CD4-positive, alpha-beta T cell treated with Interleukin-1 beta for 1 hour (primary cell): ENCODE measurements at places on chromosomes 2 and 18.

- no peak for DNase-seq
Observed at GRCh38 chr18:79738041-79738461, 58.4 kb downstream of the CTDP1 start.

DNA sequence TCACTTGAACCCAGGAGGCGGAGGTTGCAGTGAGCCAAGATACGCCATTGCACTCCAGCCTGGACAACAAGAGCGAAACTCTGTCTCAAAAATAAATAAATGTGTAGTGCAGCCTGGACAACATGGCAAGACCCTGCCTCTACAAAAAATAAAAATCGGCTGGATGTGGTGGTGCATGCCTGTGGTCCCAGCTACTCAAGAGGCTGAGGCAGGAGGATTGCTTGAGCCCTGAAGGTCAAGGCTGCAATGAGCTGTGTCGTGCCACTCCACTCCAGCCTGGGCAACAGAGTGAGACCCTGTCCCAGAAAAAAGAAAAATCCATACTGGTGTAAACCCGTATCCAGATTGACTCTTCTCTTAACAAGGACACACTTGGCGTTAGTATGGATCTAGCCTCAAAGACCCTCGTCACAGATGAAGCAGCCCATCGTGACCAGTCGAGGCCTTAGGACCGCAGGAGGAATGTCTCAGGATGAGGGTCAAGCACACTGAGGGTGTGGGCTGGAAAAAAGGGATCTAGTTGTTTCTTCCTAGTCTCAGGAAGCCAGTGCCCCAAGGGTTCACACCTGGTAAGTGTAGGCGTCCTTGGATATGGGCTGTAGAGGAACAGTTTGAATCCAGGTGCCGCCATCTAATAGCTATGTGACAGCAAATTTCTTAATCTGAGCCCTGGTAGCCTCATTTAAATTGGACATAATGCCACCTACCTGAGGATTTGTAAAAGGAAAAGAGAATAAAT is 4.0 kb upstream of the GPBAR1 start:
- DNase-seq = no peak

- no peak for DNase-seq
Observed at GRCh38 chr2:9652898-9653479, 22.2 kb upstream of the YWHAQ start.

DNA sequence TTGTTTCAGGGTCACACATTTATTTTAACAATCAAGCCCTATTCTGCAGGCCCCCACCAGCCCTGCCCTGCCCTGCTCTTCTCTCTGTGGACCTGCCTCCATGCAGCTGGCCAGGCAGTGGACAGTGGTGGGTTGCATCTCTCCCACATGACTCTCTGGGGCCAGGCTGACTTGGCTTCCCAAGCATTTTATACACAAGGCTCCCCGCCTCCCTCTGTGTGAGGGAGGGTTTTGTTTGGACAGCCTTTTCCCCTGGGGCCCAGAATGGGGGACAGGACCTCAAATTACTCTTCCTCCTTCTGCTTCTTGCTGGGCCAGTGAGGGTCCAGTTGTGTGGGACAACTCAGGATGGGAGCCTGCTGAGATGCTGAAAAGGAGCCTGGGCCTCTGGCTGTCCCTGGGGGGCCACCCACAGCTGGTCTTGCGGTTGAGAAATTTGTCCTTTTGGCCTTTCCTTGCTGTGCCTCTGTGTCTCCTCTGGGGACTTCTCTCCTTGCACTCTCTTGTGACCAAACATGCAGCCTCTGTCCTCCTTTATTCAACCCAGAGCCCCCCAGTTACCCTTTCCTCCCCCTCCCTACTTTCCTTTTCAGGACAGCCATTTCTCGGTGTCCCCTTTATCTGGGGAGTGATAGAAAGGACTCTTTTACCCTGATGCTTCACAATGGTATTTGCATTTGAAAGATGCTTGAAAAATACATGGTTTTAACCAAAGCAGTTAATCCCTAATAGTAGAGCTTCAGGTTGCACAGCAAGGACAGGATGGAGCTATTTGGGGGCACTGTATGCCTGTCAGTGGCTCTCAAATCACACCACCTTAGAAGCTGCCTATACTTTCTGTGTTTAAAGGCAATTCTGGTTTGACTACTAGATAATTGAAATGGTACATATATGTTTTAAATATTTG is 151.1 kb downstream of the FHOD3 start:
- no peak for DNase-seq

GRCh38 chr18:7950380-7951136 is 383.4 kb downstream of the PTPRM start:
- DNase-seq = peak; percentile 20

GRCh38 chr18:47050468-47050867 is 15.0 kb upstream of the ELOA2 start:
- peak; percentile 30 for DNase-seq

- DNase-seq = peak; percentile 11
Observed at GRCh38 chr2:96924775-96925747, 55.2 kb upstream of the SEMA4C start.

- DNase-seq = no peak
Observed at GRCh38 chr2:25418944-25419677, 77.4 kb upstream of the DNMT3A start.

DNA sequence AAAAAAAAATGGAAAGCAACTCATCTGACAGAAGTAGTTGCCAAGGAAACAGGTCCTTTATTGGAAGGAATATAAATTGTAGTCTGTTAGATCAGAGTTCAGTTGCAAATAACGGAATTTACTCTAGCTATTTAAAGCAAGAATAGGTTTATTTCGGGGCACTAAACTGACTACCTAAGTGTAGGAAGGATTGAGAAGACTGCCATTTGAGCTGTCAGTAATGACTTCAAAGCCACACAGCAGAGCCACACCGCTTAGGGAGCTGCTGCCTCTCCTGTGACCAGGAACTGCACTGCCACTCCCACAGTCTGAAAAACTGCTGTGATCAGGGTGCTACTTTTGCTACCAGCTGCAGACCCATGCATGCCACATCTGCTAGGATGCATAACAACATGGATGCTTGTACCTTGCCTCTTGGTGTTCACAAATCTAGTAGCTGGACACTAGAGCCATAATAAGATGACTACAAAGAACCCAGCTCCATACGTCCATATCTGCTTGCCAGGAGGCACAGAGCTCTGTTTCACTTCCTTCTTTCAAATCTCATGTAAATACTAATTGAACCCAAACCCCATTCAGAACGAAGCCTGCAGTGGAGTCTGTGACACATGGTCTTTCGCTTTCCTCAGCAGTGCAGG is 2.2 kb downstream of the DSG2 start:
- no peak for DNase-seq

DNA sequence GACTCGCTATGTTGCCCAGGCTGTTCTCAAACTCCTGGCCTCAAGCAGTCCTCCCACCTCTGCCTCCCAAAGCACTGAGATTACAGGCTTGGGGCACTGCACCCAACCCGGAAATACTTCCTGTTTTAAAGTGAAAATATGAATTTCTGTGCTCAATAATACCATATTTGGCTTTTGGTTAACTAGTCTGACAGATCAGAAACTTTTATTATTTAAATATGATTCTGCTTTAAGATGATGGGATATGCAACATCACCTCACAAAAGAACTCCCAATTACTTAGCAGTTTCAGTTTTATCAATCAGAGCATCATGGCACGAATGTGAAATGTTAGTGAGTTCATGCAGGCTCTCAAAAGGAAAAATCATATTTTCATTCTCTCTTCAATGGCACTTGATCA is 120.6 kb downstream of the PTRHD1 start:
- DNase-seq = no peak

DNA sequence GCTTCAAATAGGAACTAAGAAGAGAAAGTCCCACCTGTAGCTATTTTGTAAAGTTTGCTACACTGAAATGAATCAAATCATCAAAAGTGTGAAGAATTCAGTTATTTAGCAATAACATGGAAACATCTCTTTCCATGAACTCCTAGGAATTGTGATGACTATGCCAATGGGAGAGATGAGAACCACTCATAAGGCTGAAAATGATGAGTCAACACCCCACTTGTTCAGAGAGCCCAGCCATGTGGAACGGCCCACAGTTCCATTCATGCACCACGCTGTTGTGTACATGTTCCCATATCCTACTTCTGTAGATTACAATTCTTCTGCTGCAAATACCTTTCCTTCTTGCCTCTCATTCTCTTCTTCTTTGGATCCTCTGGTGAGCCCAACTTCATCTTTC is 645.5 kb upstream of the ID2 start:
- no peak for DNase-seq

GRCh38 chr18:13604786-13605185 is 121.6 kb downstream of the FAM210A start:
- DNase-seq = no peak

GRCh38 chr2:78077633-78078032 is 555.5 kb upstream of the LRRTM4 start:
- DNase-seq = no peak

- no peak for DNase-seq
Observed at GRCh38 chr2:176186024-176186423, 2.4 kb upstream of the HOXD1 start.

GRCh38 chr2:64918220-64918886 is 70.8 kb upstream of the SLC1A4 start:
- DNase-seq = no peak

DNA sequence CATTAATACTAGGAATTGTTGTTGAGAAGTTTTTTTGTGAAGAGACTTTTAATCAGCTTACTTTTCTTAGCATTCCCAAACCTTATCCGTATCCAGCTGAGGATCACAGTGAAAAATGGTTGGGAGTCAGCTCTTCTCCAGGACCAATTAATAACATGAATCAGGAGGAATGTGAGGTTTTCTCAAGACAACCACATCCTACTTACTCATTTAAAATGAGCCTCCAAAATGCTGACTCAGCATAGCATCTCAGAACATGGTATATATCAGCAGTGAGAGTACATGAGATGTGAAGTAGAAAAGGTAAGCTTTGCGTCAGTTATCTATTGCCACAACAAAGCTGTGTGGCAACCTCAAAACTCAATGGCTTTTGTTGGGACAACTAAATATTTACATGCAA is 140.3 kb downstream of the NRP2 start:
- no peak for DNase-seq

DNA sequence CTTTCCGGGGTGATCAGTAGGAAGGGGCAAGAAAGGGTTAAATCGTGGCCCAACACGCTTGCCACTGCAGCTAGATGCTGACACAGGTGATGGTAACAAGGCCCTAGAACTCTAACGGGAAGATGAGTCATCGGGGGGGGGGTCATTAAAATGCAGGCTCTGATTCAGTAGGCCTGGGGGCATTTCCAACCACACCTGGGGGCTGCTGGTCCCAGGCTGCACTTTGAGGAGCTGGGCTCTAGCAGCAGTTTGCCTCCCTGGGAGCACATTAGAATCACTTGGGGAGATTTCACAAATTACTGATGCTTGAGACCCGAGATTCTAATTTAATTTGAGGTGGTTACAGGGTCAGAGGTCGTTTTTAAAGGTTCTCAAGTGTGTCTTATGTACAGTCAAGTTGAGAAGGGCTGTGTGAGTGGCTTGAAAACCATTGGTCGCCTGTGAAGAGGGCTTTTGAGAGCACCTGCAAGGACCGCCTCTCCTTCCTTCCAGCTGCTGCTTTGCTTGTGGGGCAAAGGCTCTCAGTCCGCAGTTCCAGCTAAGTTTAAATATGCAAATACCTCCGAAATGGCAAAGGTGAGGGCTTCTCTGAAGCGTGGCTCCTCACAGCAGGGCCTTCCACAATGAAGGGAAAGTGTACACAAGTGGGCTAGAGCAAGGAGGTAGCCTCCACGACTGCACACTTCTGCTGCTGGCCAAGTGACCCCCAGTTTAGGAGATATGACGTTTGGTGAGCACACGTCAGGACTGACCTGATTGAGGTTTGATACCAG is 128.0 kb upstream of the MSH6 start:
- DNase-seq = peak; percentile 35

DNA sequence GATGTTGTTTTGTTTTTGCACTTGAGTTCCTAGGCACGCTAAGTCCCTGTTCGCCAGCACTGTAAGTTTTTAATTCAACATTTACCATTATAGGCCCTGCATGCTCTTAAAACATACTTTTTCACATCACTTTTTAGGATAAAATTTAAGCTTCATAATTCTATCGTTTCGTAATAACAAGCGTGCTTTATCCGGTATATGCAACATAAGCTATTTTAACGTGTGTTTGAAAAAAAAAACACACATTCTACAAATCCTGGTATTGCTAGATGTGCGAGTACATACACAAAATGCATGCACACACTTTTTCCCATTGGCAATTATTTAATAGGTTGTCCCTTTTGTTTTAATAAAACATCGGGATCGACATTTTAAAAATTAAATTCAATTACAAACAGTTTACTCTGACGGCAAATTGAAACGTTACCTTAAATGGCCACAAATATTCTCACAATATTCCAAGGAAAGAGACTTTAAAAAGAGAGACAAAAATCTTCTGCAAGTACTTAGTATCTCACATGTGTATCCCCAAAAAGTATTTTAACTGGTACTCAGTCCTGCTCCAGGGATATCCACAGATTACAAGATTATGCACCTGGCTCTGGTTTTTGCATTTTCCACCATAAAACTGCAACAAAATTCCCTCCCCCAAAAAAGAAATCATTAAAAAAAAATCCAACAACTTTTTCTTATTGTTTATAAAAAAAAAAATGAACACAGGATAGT is 1.0 kb upstream of the TCF4 start:
- DNase-seq = no peak

GRCh38 chr18:68150961-68151360 is 563.9 kb downstream of the TMX3 start:
- DNase-seq = no peak

GRCh38 chr2:155485141-155485842 is 786.8 kb downstream of the KCNJ3 start:
- DNase-seq = no peak

DNA sequence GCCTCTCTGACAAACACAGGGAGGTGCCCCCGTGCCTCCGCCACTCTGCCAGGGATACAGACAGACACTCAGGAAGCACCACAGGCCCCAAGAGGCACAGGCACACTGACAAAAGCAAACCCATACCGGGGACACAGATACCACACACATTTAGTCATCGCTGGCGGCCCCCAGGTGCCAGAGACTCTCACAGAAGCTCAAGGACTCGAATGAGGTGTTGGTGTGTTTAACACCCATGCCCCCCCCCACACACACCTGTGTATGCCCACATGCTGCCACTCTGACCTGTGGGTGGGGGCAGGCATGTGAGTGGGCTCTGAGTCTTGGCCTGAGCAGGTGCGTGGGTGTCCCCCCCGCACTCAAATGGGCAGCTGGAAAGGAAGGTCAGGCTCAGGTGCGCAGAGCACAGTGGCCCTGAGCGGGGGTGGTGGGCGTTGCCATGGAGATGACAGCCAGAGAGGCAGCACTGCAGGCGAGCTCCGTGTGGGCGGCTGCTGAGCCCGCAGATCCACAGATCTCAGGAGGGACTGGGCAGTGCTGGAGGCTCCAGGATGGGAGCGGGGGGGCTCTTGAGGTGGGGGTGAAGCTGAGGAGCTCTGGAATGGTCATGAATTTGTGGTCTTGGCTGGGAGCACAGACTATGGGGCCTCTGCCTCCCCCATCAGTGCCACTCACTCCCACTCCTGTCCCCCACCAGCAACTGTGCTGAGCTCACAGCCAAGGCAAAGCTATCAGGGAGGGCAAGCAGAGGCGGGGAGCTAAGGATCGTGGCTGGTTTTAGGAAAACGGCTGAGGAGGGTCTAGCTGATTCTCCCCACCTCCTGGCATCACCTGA is 73.9 kb upstream of the TAF1B start:
- no peak for DNase-seq

GRCh38 chr2:72920318-72921087 is 3.2 kb downstream of the EMX1 start:
- DNase-seq = no peak

GRCh38 chr18:8750954-8751415 is 45.6 kb downstream of the MTCL1 start:
- no peak for DNase-seq
